ENCODE measurements at places on chromosomes 12 and 14.
A peak's percentile ranks its signal among the peaks of the same experiment; 100 is the strongest.

DNA sequence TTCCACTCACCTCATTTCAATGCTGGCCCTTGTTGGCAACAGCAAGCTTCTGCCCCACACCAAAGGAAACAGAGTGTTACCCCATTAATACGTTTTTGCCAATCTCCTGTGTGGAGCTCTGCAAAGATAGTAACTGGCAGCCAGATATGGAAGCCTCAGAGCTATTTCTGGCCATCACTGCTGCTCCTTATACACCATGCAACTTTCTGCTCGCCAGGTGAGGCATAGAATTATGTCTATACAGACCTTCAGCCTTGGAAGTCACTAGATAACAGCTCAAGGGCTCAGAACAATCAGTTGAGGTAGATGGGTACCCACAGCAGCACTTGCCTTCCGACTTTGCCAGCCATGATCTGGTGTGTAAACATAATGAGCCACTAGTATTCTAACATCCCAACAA lies 214.8 kb upstream of the ALG10B start:
- DNase-seq: no peak

DNA sequence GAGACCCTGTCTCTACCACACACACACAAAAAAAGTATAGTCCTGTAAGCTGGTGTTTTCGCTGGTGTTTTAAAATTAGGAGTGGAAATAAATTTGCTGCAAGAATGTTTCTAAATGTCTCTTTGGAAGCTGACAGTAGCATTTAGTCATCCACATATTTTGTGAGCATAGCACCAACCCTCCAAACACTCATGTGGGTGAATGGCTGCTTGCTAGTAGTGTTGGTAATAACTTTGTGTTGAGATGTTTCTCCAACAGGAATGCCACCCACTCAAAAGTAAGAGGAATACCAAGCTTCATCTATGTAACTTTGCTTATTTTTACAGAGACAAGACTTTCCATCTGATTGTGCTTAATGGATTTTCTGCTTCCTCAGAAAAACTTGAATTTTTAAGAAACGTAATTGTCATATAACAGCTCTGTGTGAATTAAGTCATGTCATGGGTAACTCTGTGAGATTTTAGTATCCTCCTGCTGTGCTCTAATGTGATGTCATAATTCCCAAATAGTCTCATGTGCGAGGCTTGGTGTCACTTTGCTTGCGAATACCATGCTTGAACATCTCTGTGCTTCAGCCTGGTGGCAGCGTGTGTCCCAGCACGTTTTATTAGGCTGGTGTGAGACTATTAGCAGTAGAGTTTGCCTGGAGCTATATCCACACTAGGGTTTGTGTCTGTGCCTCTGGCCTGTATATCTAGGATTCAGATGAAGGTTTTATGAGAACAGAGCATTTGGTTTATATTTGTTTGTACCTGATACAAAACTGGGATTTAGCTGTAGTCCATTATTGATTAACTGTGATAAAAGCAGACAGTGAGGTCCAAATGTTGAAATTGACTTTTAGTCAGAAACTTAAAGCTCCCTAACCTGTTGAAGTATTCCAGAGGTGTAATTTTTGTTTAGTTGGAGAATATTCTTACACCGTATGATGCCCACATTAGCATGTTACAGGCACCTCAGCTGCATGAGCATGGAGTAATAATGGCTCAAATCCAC lies 80.5 kb downstream of the FBXW8 start:
- no peak for DNase-seq

GRCh38 chr12:26195641-26196420 lies 458 bp downstream of the SSPN start:
- peak; percentile 60 for DNase-seq

DNA sequence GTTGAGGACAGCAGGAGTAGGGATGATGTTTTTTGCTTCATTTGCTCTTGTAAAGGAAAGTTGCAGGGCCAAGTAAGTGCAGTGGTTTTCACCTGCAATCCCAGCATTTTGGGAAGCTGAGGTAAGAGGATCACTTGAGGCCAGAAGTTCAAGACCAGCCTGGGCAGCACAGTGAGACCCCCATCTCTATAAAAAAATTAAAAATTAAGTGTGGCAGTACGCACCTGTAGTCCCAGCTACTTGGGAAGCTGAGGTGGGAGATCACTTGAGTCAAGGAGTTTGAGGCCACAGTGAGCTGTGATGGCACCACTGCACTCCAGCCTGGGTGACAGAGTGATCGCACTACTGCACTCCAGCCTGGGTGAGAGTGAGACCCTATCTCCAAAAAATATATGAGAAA lies 10.8 kb downstream of the DPF3 start:
- no peak for DNase-seq

- no peak for DNase-seq
Measured at GRCh38 chr12:41653386-41654326, 465.5 kb downstream of the PDZRN4 start.

- DNase-seq: peak; percentile 58
Measured at GRCh38 chr12:26833743-26834490, 923 bp upstream of the ITPR2 start.

DNA sequence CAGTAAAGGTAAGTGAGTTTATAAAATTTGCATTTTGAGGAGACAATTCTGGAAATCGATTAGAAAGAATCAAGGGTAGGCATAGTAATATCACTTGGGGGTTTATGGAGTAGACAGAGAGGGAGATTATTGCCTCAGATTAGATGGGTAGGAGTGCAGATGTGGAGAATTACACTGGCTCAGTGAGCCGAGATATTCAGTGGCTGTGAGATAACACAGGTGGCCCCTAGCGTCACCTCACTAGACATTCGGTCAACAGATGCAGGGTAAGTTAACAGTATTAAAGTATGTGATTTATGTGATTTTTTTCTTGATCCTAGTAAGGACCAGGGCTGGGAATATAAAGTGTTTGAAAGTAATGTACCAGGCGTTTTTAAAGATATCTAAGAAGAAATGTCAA lies 39.6 kb upstream of the KLRD1 start:
- DNase-seq: no peak

- no peak for DNase-seq
Measured at GRCh38 chr14:77659831-77660230, 43.4 kb upstream of the SPTLC2 start.

DNA sequence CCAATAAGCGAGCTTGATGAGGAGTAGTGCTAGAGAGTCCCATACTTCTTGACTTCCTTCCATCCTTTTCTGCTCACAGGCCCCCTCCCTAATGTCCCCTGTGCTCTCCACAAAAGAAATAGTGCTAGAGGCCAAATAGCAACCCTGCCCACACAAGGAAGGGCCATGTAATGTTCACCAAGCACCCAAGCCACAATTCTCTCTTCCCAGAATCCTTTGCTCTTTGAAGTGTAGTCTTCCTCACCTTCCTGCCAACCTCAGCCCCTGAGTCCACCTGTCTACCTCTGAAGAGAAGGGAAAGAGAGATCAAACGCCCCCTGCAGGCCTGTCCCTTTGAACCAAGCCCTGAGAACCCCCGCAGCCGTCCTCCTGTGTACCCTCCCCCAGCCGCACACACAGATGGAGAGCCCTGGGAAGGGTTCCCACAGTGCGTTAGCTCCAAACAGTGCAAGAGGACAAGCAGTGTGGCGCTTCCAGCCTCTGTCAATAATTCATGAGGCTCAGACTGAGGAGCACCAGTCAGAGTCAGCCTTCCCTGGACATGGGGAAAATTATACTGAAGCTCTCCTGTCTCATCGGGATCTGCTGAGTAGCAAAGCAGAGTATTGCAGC lies 1.9 kb upstream of the DHRS4 start:
- DNase-seq: no peak

- DNase-seq: peak; percentile 44
Measured at GRCh38 chr12:122265886-122266229, 436 bp downstream of the VPS33A start.

DNA sequence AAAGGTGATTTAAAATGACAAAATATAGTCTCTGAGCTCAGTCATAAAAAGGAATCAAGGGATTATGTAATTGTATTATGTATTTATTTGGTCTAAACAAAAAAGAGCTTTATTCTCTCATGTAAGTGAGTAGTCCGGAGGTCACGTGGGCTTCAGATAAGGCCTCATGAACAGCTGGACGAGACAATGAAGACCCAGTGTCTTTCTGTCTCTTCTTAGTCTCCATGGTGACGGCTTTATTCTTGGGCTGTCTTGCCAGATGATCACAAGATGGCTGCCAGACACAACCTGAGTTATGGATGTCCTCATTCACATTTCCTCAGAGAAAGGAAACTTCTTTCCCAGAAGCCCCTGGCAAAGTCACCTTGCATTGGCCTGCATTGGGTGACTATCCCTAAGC lies 98.6 kb downstream of the ARF6 start:
- no peak for DNase-seq

DNA sequence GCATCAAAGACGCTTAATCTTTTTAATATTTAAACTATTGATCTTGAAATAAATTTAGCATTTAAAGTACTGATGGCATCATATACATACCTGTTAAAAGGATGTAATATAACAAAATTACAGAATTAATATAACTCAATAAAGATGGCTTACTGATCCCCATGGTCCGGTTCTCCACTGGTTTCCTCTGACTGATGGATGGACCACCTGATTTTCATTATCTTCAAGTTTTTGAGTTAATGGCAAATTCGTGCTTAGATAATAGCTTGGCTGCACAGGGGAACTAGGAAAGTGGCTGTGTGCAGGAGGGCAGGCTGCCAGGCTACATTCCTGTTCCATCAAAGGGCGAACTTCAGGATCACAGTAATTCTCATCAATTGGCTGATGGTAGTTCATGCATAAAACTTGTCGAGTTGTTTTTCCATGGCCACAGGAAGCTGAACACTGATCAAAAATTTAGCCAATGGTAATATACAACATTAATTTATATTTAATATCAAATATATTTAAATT lies 123.9 kb downstream of the ADAMTS20 start:
- no peak for DNase-seq

- DNase-seq: no peak
Measured at GRCh38 chr12:80941916-80942315, 4.2 kb upstream of the LIN7A start.

GRCh38 chr14:87160989-87161388 lies 832.0 kb downstream of the GALC start:
- DNase-seq: no peak

GRCh38 chr12:42660117-42660516 lies 70.6 kb upstream of the PRICKLE1 start:
- no peak for DNase-seq

DNA sequence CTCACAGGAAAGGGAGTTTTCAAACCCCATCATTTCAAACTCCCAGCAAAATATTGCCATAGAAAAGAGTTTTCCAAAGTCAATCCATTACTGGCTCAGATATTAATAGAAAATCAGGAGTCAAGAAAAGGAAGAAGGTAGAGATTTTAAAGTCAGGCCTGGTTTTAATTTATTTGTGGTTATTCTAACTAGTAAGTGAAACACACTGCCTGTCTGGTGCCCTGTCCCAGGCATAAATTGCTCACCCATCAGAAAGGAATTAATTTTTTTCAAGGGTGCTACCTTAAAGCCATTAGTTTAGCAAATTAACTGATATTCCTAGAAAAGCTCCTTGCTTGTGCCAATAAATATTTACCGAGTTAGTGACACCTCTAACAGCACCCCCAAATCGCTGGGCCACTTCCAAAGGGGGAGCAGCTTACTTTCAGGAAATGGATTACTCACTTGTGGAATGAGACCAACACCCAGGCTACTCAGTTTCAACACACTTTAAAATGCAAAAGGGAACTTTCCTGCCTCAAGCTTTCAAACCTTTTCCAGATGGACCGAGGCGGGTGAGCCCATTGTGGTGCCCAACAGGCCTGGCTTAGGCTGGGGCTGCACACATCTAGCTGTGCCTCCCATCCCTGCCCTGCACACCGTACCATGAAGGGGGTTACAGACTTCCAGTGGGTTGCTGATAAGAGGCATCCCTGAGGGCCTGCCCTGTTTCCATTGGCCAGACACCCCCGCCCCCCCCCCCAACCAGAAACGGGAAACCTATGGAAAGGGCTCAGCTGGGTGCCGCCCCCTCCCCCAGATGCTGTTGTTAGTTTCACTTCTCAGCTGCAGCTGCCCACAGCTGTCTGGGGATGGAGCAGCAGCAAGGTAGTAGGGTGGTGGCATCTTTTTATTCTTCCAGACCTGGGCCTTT lies 117.2 kb downstream of the SAMD4A start:
- DNase-seq: peak; percentile 26

DNA sequence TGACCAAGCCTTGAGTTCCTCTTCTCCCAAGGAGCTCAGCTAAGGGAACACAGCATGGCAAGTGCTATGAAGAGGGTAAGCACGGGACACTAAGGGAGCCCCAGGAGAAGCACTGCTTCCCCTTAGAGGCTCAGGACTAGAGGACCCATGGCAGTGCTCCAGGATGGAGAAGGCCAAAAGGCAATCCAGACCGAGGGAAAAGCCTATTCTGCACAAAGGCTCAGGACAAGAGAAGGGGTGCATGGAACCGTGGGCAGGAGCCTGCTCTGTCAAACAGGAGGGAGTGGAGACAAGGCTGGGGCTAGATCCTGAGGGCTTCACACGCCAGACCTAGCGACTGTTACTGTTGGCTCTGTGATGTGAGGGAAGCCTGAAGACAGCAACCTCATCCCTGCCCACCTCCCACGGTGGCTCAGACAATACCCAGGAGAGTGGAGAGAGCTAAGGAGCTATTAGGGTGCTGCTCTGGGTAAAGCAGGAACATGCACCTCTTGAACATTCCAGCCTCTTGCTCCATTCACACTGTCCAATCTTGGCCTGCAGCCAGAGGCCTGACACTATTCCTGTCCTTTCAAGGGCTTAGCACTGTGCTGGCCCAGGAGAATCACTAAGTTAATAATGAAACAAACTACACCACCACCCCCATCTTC lies 24.2 kb downstream of the OTUB2 start:
- no peak for DNase-seq

DNA sequence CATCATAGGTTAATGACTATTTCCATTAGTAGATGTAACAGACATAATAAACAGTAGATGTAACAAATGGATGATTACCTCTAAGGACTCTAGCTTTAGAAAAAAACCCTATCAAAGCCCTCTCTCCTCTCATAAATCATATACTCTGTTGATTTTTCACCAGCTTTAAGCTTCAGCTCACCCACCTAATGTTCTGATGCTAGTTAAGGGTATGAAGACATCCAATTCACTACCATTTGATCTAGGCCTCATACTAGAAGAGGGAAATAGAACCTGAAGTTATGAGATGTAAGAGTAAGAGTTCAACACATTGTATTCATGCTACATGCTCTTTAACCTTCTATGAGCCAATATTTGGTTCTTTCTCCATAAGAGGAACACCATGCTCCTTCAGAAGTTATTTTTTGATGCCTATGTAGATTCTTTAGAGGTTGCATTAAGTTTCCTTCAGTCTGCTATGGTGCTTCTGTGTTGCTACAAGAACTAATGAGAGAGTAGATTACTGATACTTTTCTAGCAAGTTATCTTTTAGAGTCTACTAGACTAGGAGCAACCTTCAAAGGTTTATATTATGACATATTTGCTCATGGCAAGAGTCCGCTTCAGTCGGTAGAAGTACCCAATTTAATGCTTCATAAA lies 16.0 kb downstream of the A2M start:
- DNase-seq: no peak

DNA sequence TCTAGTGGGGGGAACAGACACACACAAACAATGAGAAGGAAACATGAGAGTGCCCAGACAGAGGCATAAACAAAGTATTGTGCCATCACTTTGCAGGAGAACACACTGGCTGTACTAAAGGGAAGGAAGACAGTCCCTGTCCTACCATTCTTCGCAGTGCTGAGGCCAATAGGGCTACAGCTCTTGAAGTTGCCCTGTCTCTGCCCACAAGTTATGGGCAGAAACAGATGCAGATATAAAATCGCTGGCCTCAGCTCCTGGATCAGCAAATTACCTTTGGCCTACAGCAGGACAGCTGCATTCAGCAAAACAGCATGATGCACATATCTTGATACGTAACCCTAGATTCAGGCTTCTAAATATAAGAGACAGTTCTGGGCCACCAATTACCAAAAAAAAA lies 23.0 kb upstream of the PRKAB1 start:
- DNase-seq: no peak
